ENCODE measurements at places on chromosomes 5 and 9.

- no peak for DNase-seq
Observed at GRCh38 chr9:35552376-35552775, 52.7 kb upstream of the TESK1 start.

- no peak for DNase-seq
Observed at GRCh38 chr5:157175071-157175612, 5.5 kb upstream of the ITK start.

DNA sequence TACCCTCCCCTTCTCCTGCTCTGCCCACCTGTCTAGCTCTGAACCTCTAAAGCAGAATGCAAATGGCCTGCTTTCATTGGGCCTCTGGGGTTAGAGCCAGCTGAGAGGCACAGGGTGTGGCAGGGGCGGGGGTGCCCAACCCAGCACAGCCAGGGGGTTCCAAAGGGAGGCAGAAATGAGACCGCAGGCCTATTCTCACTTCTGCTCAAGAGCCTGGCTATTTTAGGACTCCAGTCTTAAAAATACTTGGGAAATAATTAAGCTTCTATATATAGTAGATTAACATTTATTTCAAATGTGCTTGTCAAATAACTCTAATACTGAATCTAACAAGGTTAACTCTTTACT is 5.7 kb downstream of the QSOX2 start:
- DNase-seq, result no peak

GRCh38 chr9:84374516-84374915 is 34.0 kb upstream of the SLC28A3 start:
- no peak for DNase-seq

DNA sequence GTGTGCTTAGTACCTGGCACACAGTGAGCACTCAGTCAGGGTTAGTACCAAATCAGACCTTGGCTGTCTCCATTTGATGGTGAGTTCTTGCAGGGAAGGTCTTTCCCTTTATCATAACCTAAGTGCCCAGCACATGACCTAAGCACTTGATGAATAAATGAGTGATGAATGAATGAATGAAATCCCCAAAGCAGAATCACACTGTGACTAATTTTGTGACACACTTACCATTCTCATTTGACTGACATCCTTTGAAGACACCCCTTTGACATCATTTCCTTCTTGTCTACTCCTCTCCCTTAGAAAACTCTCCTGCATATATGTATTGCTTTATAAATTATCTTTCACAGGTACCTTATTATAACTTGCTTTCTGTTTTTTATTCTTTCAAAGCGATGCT is 130.2 kb upstream of the ELL2 start:
- no peak for DNase-seq

GRCh38 chr9:120348951-120349429 is 231.0 kb downstream of the CDK5RAP2 start:
- DNase-seq, result peak; percentile 62

DNA sequence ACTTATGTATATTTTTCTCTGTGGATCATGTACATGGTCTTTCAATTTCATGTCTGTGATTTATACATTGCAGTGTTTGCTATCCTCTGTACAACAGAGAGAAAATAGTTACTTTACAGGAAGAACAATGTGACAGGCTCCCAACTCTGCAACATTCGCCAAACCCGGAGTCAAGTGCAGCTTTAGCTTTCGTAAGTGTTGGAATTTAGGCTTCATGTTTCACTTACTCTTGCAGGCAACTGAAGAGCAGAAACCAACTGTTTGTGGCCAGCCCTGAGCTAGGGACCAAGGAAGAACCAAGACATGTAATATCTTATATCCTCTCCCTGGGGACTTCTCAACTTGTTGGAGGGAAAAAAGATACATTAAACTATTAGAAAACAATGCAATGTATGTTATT is 147.9 kb downstream of the C5orf15 start:
- peak; percentile 6 for DNase-seq

Measured in kidney (tissue), 22 donors.